CD4-positive, alpha-beta T cell treated with Interleukin-15 for 1 hour (primary cell): ENCODE measurements at places on chromosomes 4 and X.

DNA sequence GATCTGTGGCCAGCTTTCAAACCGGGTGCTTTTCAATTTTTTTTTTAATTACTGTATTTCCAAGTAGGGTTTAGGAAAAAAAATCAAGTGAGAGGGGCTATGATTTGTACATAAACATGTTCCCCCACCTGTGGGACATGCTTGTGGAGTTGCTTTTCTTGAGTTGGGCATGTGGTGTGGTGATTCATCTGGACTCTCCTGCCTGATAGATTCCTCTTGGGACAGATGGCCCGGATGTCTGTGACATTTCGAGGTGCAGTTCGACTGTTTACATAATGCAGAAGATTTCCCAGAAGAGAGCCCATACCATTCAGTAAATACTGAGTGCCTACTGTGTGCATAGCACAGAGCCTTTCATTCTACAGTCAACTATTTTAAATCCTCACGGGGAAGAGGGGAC, 49.9 kb downstream of the DOCK11 start:
- no peak for DNase-seq

GRCh38 chr4:150305995-150306394, 227.8 kb downstream of the DCLK2 start:
- no peak for DNase-seq

DNA sequence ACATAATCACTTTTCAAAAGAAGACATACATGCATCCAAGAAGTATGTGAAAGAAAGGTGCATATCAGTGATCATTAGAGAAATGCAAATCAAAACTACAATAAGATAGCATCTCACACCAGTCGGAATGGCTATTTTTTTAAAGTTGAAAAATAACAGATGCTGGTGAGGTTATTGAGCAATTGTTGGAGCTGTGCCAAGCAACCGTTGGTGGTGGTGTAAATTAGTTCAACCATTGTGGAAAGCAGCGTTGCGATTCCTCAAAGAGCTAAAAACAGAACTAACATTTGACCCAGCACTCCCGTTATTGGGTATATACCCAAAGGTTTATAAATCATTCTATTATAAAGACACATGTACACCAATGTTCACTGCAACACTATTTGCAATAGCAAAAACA, 14.2 kb downstream of the COX7B2 start:
- no peak for DNase-seq

GRCh38 chrX:154308108-154308946, 12.7 kb downstream of the TKTL1 start:
- peak; percentile 78 for DNase-seq

DNA sequence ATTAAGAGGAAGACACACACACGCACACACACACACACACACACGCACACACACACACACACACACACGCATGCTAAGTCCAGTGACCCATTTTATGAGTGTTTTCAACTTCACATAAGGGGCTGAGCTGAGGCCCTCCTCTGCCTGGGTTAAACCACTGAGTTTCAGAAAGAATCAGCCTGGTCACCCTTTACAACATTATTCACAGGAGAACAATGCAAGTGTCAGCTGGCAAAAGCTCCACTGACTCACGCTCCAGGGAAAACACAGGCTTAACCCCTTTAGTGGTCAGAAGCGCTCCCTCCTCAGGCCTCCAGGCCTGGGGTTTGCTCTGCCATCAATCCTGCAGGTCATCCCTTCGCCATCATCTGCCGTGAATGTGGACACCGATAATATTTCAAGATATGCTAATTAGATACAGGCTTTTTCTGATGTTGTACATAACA, 46.9 kb downstream of the ACOX3 start:
- DNase-seq: no peak

GRCh38 chrX:129565046-129565650, 25.1 kb downstream of the OCRL start:
- no peak for DNase-seq

GRCh38 chr4:138234248-138234647, 7.9 kb downstream of the SLC7A11 start:
- DNase-seq: no peak

DNA sequence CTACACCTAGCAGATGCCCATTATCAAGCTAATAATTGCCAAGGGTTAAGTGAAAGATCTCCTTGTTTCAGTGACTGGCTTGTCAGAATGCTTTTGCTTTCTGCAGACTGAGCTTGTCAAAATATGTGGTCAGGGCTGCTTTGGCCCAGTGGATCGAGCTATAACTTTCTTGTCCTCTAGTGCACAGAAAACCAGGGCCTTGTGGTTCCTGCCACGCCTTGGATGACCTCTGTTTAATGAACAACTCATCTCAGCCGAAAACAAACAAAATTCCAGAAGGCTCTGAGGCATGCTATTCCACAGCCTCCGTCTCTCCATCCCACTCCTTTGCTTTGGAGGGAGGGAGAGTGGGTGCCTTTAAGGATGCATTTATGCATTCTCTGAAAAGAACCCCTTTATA, 11.3 kb downstream of the EVC start:
- no peak for DNase-seq

DNA sequence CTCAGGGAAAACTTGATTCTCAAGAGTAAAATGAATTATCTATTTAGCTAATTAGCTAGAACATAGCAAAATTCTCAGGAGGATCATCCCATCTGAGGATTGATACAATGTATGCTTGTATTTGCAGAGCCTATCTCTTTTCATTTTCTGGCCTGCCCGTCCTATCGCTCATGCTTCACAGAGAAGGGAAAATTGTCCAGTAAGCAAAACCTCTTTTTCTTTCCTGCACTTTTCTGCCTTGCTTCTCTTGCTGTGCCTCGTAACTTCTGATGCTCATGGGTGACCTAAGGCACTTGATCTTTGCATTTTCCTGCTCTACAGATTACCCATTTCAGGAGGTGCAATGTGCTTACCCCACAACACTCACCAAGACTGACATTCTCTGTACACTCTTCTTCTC, 88.1 kb downstream of the GBA3 start:
- no peak for DNase-seq

DNA sequence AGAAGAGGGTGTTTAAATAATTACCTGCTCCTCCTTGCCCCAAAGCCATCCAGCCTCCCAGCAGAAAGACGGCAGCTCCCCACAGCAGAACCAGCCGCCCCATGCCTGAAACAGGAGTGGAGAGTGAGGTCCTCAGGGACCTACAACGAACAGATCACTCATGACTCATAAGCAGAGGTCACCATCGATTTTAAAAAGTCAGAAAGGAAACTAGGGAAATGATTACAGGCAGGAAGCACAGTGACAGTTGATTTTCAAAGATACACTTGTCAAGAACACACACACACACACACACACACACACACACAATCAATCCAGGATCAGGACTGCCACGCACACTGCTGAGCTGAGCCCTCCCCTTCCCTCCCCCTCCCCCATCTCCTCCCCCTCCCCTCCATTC, at the start of gene CRLF2:
TSS of gene CRLF2 (minus strand) at position 118 of the 400 bp plus-strand sequence. CDS start at position 103, 15 bp downstream.
- peak; percentile 39 for DNase-seq

- DNase-seq: no peak
Observed at GRCh38 chr4:78019414-78019813, 37.7 kb upstream of the FRAS1 start.

DNA sequence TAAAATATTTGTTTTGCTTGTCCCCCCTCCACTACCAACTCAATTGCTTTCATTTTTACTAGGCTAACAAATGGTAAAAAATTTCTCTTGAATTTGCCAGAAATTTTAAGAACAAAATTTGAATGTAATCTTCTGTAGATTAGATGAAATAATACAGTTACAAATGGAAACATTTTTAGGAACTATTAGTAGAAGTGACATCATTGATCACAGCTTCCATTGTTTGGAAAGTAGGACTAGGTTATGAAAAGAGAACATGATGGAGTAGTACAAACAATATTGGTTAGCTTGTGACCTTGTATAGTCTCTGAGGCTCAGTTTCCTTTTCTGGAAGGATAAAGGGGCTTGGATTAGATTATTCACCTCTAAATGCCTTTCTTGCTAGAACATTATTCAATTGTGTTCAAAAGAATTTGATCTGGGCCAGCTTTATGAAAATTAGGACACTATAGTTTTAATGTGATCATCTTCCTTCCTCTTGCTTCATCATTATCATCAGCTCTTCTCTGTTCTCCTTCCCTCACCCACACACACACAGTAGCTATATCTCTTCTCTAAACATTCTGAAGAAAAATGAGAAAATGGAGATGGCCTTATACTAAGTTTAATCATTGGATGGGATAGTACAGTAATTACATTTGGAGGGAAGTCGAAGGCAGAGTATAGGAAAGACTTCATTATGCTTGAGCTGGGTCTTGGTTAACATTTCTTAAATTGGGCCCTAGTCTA, 9.9 kb downstream of the MTMR1 start:
- DNase-seq: no peak

GRCh38 chr4:15457406-15458201, 12.1 kb upstream of the CC2D2A start:
- DNase-seq: peak; percentile 19

DNA sequence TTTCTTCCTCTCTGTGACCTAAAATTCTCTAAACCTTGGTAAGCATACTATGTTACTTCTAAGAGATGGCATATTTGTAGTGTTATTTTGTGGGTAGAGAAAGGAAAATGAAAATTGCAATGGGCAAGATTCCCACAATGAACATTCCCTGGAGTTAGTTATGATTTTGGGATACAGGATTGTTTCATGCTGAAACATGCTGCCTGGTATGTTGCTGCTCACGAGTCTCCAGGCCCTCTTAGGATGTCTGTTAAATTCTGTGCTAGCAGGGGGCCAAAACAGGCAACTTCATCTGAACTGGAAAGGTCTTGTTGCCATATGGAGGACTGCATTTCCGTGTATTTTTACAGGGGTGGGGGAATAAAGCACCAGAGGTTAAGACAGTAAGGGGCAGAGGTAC, 18.9 kb upstream of the MSMO1 start:
- no peak for DNase-seq

DNA sequence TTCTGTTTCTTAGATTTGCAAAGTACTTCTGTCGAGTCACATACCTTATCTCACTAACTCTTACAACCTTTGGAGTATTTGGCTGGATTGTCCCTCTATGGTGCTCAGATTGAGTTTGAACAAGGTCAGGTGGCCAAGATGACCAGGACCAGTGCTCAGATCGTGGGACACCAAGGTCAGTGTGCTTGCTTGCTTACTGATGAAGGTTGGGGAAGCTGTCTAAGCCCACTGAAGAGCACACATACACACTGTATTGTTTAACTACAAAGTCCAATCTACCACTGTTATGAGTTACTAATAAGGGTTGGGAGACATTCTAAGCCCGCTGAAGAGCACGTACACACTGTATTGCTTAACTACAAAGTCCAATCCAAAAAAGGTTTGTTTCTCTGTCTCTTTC, 53.7 kb downstream of the TAB3 start:
- no peak for DNase-seq

GRCh38 chr4:2936773-2937145, 26.4 kb downstream of the NOP14 start:
- no peak for DNase-seq

DNA sequence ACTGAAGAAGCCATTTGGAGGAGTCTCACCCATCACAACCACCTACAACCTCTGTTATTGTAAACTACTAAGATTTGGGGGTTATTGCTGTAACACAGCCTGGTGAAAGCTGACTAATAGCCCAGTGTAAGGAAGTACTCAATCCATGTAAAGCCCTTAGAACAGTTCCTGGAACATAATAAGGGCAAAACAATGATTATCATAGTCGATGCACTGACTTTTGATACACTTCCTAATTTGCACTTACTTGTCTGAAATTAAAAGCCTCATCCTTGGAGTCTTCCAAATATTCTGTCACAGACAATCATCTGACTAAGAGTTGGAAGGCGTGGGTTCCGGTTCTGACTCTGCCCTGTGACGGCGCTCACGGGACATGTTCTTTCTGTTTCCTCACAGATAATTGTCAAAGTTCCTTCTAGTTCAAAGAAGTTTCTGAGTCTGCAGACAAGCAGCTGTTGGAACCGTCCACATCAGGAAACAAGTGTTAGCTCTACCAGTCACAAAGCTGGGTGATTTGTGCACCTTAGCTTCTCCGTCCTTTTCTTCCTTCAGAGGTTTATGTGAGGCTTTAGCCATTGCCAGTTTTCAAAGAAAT, 33.4 kb upstream of the RASGEF1B start:
- DNase-seq: peak; percentile 82

- no peak for DNase-seq
Observed at GRCh38 chrX:42028109-42028508, 104.8 kb upstream of the CASK start.

DNA sequence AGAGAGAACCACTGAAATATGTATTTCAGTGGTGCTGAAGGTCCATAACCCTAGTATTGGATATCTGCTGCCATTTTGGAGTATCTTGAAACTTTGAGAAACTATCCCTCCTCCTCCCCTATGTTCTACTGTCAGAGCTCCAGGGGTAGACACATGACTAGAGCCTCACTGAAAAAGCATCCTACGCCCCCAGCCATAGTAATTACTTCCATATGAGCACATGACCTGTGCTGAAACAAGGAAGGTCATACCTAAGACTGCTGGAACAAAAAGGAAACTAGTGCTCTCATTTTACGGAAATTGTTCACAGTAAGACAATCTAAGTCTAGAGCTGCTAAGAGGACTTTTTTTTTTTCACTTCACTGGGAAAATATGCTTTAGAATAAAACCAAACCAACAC, 42.0 kb upstream of the MAPK10 start:
- DNase-seq: no peak
